ENCODE measurements at places on chromosomes 5 and 9. TPM values are rescaled to one million over a fixed set of nuclear protein-coding genes. Genes with fewer than 3 reads are reported as not detected.

- no peak for DNase-seq
These were observed 70.9 kb downstream of the TMEM215 start for GRCh38 chr9:32854271-32854670.

GRCh38 chr9:96169484-96169883 is 132.5 kb downstream of the HSD17B3 start:
- no peak for DNase-seq

DNA sequence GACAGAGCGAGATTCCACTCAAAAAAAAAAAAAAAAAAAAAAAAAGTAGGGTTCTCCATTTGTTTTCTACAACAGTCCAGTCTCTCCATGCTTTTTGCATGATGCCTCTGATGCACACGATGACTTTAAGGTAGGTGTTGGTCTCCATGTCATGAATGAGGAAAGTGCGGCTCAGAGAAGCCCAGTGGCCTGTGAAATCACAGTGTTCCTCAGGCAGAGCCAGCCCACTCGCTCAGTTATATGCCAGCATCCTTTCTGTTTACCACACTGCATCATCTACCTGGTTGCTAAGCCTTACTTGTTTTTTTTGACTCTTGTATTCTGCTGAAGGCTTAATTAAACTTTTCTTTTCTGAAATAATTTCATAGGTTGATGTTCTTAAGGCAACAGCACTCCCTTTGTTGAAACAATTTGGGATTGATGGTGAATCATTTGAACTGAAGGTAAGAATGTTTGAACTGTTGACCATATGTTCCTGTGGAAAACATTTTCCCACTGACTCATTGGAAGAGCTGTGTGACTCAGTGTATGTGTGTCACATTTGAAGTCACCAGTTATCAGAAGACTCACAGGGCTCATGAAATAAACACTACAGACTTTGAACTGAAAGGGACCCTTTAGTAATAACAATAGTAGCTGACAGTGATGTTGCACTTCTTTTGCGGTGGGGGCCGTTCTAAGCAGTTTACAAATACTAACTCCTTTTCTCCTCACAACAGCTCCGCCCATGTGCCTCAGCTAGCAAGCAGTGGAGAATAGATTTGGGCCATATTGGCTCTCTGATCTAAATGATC is 40.2 kb downstream of the RCL1 start:
- DNase-seq: no peak

DNA sequence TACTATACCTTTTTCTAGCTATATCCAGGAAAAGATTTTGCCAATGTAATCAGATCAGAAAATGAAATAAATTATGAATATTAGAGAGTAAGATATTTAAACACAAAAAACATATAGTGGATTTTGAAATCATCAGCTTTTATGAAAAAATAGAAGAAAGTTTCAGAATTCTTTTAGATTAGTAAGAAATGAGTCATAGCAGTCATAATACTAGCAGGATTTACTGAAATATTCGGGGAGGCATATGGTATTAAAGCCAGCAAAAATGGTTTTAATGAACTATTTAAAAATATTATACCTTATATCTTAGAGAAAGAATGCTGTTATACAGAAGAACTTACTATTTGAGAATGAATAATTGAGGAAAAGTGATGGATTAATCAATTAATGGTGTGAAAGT is 303.6 kb upstream of the NUDT12 start:
- DNase-seq: no peak

The SRP19 gene
- 46.9 TPM for total RNA-seq
